ENCODE measurements at places on chromosomes 3 and 15.

- DNase-seq = no peak
Measured at GRCh38 chr3:196694202-196694638, 17.8 kb downstream of the CEP19 start.

DNA sequence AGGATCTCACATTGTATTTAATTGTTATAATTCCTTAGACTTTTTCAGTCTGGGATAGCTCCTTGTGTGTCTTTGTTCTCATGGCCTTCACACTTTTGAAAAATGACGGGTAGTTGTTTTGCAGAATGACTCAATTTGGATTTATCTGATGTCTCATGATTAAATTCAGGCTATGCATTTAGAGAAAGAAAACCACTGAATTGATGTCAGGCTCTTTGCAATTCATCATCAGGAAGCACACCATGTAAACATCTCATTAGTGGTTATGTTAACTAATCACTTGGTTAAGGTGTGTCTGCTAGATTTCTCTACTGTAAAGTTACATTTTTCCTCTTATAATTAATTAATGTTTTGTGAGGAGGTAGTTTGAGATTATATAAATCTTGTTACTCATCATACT is 8.0 kb upstream of the SLC22A13 start:
- DNase-seq = no peak

DNA sequence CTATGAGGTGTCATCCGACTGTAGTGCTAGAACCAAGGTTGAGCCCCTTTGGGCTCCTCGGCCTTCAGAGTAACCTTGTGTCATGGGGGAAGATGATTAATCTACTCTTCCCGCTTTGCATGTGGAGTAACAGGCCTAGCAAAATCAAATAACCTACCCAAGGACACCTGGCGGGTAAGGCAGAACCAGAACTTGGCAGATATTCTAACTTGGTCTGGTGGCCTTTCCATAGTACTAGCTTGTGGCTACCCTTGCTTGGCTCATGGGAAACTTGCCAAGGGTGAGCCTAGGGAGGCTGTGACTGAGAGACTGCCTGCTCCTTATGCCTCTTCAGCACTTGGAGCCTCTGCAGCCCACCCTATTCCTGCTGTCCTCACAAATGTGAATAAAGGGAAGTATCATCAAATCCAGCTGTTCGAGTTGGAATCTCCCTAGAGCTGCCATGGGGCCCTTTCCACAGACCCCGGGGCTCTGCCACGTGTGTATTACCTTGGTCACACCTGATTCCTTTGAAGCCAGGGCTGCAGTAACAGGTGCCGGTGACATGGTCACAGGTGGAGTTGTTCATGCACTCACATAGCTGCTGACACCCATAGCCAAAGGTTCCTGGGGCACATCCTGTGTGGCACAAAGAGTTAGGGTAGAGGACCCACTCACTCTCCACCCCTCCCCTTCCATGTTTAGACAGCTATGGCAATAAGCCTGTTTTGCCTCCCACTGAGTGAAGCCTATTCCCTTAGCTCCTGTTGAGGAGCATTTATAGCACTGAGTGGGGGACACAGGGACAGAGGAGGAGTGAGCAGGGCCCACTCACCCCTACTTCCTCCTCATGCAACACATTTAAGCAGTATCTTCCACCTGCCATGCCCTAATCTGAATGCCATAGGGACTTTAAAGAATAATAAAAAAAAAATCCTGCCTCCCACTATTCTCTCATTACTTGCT is 46.0 kb downstream of the RAB11A start:
- DNase-seq = no peak

DNA sequence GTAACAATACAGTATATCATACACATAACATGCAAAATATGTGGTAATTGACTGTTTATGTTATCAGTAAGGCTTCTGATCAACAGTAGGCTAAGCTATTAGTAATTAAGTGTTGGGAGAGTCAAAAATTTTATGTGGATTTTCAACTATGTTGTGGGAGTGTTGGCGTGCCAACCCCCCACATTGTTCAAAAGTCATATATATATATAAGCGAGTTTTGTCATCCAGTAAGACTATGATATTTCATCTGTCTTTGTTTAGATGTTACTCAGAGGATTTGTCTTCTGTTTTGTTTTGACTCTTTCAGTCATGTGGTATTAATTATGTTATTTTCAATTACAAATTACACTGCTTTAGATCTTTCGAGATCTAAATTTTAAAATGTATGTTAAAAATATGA is 51.0 kb upstream of the RAP2B start:
- DNase-seq = no peak

DNA sequence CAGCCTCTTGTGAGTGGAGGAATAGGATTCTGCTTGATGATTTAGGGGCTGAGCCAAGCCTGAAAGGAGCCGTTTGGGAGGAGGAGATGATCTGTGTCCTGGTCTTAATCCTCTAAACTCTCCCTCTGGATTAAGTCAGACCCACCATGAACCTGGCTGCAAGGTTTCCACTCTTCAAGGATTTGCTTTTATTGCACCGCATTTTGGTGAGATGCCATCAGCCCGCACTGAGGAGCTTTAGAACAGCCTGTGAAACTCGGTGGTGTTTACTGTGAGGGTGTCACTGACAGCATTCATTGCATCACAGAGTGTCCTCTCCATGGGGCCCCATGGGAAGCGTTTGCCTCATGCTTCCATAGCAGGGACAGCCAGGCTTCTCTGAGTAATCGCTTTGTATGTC is 59.2 kb downstream of the EPHB1 start:
- no peak for DNase-seq

DNA sequence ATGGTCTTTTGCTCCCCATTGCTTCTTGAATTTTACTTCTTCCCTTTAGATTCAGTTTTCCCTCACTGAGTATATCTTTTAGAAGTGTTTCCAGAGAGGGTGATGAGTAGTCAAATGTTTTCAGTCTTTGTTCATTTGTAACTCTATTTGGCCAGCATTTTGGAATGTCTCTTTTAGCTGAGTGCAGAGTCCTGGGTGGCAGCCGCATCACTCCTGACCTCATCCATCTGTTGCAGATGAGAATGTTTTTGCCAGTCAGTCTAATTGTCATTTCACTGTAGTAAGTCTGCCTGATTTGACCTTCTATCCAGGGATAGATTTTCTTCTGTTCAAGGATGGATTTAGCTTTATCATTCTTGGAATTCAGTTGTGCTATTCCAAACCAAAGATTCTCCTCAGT is 7.3 kb downstream of the SRPRB start:
- no peak for DNase-seq

- DNase-seq = no peak
Measured at GRCh38 chr3:186644683-186645082, 4.5 kb downstream of the FETUB start.

DNA sequence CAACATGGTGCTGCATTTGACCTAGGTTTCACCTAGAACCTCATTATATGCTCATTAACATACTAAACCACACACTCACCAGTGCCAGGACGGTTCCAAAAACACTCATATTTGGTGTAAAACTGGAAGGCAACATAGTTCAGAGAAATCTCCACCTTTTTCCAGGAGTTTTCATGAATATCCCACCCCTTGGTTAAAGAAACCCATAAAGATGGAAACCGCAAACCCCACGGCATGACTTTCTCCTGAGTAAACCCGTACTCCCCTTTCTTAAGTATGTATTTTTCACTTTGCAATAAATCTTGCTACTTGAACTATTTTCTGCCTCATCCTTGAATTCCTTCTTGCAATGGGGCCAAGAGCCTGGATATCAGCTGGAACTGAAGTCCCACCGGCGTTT is 379.3 kb downstream of the MAGI1 start:
- DNase-seq = no peak

- DNase-seq = no peak
Measured at GRCh38 chr3:46010519-46011113, 15.0 kb upstream of the FYCO1 start.

DNA sequence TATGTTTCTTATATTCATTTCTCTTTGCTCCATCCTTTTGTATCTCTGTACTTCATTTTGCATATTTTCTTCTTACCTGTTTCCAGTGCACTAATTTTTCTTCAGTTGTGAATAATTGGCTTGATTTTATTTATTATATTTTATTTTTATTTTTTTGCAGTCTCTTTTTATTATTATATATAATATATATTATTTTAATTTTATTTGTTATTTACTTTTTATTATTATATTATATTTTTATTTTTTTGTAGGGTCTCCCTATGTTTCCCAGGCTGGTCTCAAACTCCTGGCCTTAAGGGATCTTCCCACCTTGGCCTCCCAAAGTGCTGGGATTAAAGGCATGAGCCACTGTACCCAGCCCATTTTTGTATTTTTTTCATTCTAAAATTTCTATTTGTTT is 213.1 kb upstream of the TSC22D2 start:
- no peak for DNase-seq

GRCh38 chr3:5531741-5532290 is 344.3 kb downstream of the EDEM1 start:
- DNase-seq = no peak

DNA sequence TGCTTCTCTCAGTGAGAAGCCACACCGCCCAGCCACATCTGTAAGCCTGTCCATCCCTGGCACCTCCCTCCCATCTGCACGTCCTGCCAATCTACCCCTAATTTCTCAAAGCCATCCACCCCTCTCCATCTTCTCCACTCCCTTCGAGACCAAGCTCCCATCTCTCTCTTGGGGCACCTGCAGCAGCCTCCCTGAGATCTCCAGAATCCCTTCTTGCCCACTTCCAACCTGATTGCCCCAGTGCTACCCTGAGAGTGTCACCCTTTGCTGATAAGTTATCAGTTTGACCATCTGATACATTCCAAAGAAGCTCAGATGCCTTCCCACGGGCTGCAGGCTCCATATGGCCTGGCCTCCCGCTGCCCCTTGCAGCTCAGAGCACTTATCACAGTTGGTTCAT is 496.1 kb downstream of the SHQ1 start:
- DNase-seq = no peak

DNA sequence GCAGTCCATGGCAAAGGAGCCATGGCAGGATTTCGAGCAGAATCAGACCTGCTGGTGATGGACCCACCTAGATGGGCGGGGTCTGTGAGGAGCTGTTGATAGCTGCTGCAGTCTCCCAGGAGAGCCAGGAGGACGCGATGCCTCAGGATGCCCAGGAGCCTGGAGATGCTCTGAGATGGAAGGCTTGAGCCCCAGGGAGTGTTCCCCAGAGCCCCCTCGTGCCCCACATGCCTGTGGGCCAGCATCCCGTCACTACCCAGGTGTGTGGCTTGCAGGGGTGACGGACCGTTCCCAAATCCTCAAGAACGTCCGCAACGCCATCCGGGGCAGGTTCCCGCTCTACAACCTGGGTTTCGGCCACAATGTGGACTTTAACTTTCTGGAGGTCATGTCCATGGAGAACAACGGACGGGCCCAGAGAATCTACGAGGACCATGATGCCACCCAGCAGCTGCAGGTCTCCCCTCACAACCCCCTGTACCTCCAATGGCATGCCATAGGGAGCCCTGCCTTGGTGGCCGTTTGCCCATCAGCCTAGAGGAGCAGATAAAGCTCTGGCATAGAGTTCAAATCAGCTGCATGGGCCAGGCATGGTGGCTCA is 6.7 kb downstream of the ITIH1 start:
- DNase-seq = no peak

DNA sequence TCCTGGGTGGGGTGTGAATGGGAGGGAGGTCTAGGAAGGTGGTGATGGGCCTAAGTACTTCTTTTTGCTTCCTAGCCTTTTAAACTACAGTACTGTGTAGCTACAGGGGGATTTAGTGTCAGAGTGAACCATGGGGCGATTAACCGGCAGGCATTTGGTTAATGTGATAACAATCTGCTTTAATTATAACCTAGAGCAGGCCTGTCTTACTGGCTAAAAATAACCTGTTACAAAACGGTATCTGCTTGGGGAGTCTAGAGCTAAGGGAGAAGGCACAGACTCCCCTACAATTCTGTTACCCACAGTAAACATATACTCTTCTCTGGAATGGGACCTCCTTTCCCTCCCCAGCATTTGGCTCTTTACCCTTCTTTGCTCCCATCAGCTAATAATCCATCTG is 85.4 kb downstream of the RBPMS2 start:
- no peak for DNase-seq

- DNase-seq = no peak
Measured at GRCh38 chr3:14438929-14439328, 36.5 kb downstream of the SLC6A6 start.

GRCh38 chr3:184156522-184156955 is 1.4 kb downstream of the DVL3 start:
- no peak for DNase-seq

- no peak for DNase-seq
Measured at GRCh38 chr15:40538976-40539375, 25.9 kb downstream of the CCDC32 start.

- DNase-seq = no peak
Measured at GRCh38 chr3:119444590-119444989, 18.8 kb downstream of the TMEM39A start.

GRCh38 chr3:8607234-8608040 is 37.2 kb downstream of the SSUH2 start:
- no peak for DNase-seq

GRCh38 chr3:65751123-65751700 is 287.5 kb downstream of the MAGI1 start:
- no peak for DNase-seq

GRCh38 chr3:177213801-177214535 is 16.7 kb upstream of the TBL1XR1 start:
- DNase-seq = no peak

- DNase-seq = no peak
Measured at GRCh38 chr3:193452338-193452737, 73.8 kb upstream of the ATP13A5 start.

GRCh38 chr3:38541806-38542205 is 45.7 kb downstream of the EXOG start:
- no peak for DNase-seq

DNA sequence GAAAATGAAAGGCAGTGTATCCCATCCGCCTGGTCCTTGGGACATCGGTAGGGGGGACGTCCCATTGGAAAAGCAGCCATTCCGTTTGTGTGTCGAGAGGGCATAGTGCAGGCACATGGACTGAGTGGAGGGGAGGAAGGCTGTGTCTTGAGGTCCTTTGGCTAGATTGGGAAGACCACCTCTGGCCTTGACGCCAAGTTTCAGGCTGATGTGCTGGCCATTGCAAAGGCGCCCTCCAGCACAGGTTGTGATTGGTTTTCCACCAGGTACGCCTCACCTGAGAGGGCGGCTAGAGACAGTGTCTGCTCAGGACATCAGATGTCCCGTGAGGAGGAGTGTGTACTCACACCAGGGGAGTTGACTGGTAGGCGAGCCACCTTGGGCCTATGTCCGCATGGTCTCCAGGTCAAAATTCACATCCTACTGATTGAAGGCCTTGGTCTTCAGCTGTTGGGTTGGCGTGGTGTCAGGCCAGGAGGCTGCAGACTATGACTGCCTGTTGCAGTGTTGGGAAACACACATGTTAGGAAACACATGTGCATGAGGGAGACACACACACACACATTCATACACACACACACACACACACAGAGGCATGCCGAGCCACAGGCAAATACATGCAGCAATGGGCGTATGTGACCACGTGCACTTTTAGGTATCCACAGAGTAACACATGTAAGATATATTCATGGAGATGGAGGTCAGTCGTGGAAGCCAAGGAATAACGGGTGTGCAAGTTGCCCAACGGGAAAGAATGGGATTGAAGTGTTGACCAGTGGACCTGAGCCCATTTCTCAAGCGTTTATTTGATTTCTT is 98.4 kb downstream of the SNRPN start:
- DNase-seq = no peak

- no peak for DNase-seq
Measured at GRCh38 chr15:59443341-59444072, 5.5 kb downstream of the FAM81A start.

GRCh38 chr3:54157860-54158259 is 35.5 kb downstream of the CACNA2D3 start:
- no peak for DNase-seq

- no peak for DNase-seq
Measured at GRCh38 chr3:136473716-136474326, 223.7 kb downstream of the PCCB start.
